ENCODE measurements at places on chromosomes 3 and 15.

GRCh38 chr15:68633231-68634121 is 54.7 kb downstream of the CORO2B start:
- no peak for DNase-seq

DNA sequence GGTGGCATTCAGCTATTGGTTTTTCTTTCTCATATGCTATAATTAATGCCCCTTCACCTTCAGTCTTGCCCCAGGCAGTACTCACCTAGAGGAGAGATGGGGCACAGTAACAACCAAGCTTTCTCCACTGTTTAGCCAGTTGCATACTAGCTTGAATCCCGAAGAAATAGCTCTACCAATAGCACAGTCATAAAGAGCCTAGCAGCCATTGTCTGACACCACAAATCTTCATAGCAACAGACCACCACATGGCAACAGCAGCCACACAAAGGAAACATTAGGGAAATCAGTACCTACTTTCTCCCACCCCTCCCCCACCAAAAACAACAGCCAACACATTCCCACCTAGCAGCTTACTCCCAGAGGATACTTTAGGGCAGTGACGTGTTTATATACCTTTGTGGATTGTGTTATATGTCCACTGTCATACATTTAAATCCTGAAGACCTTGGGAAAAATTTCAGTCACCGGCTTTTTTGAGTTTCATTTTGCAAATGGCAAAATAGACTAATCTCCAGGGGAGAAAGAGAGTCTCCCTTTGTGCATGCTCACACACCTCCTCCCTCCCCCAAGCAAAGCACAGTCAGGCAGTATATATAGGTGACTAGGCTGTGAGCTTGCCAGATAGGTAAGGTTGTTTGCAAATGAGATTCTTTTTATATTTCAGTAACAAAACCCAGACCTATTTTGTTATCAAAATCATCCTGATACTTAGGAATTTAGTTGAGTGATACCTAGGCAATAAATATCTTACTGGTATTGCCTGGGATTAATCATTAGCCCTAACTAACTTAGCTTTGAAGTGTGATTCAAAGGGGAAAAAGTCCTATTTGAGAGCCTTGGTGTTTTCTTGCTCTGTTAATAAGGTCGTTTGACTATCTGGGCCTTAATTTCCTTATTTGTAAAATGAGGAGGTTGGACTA is 140.6 kb downstream of the RBPMS2 start:
- no peak for DNase-seq

DNA sequence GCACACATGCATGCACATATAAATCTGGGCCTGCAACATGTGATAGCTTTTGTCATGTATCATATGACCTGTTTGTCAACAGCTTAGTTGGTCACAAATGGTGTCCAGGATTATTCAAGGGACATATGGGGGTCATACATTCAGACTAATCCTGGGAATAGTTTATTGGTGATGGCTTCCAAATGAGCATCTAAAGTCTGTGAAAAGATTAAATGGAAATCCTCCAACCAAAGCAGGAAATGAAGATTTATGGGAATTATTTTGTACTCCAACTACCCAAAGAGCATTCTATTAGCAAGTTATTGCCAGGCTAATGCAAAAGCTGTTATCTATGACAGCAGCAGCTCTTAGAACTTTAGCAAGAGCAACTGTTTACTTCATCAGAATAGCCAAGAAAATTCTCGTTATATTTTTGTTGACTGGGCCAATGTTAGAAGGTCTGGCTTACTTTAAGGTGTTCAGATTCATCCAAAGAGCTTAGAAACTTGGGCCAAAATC is 7.1 kb downstream of the FSTL1 start:
- DNase-seq, result no peak

- no peak for DNase-seq
Measured at GRCh38 chr3:39211332-39212130, 19.1 kb upstream of the XIRP1 start.

- DNase-seq, result no peak
Measured at GRCh38 chr3:128081226-128081625, 29.0 kb downstream of the SEC61A1 start.

GRCh38 chr15:68300115-68300940 is 22.8 kb downstream of the FEM1B start:
- DNase-seq, result no peak
